ENCODE measurements at places on chromosomes 13 and 19.
A peak's percentile ranks its signal among the peaks of the same experiment; 100 is the strongest.

DNA sequence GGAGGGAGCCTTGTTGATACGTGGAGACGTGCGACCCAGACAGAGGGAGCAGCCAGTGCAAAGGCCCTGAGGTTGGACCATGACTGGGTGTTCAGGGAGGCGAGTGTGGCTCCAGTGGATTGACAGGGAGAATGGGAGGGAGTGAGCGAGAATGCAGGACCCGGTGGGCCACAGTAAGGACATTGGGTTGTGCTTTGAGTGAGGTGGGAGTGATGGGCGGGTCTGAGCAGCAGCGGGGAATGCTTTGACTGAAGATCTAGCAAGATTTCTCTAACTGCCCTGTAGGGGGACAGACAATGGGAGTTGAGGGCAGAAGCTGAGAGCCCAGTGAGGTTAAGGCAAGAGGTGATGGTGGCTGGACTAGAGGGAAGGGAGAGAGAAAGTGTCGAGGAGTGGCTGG, 7.7 kb upstream of the NANOS2 start:
- no peak for DNase-seq

DNA sequence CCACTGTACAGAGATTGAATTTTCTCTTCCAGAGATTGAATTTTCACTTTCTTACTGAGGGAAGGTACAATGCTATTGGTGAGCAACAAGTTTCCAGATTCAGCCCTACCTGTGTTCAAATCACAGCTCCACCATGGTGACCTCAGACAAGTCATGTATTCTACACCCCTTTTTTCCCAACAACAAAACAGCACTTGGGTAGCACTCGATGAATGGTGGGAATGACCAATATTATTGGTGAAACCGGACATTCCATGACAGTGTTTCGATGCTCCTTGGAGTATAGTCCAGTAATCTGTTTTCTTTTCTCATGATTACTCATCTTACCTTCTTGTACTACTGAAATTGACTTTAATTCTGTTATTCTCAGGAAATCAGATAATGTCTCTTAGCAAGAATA, 266.2 kb upstream of the SOX21 start:
- DNase-seq, result no peak

- no peak for DNase-seq
Measured at GRCh38 chr19:50046649-50047503, 21.1 kb downstream of the ZNF473 start.

DNA sequence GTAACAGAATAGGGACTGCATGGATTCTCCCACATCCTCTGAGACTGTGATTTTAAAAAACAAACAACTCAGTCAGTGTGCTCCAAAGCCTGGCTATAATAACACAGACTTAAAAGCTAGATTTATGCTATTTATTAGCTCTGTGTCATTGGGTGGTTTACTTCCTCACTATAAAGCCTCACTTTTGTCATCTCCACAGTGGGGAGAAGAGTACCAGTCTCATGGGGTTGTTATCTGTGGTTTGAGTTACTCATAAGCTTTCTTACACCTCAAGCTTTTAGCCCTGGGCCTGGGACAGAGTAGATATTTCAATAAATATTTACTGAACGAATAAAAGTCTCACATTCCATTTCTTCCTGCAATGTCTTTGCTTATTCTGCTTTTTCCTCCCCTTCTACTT, 5.3 kb downstream of the RNASEH2B start:
- no peak for DNase-seq

DNA sequence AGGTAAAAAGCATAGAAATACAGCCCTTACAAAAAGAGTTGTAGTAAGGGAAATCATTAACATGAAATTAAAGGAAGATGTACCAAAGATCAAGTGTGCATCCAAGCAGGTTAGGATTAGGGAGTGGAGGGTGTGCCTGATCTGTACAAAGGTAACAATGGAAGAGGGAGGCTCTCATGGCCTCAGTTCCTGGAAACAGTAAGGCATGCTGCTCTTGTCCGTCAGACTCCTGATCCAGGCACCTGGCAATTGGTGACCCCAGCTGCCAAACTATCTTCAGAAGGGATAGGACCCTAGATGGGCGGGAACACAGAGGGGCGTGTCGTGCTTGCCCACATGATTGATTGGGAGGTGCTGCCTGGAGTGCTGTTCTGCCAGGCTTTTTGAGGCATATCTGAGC, 4.5 kb downstream of the TEX26 start:
- no peak for DNase-seq

DNA sequence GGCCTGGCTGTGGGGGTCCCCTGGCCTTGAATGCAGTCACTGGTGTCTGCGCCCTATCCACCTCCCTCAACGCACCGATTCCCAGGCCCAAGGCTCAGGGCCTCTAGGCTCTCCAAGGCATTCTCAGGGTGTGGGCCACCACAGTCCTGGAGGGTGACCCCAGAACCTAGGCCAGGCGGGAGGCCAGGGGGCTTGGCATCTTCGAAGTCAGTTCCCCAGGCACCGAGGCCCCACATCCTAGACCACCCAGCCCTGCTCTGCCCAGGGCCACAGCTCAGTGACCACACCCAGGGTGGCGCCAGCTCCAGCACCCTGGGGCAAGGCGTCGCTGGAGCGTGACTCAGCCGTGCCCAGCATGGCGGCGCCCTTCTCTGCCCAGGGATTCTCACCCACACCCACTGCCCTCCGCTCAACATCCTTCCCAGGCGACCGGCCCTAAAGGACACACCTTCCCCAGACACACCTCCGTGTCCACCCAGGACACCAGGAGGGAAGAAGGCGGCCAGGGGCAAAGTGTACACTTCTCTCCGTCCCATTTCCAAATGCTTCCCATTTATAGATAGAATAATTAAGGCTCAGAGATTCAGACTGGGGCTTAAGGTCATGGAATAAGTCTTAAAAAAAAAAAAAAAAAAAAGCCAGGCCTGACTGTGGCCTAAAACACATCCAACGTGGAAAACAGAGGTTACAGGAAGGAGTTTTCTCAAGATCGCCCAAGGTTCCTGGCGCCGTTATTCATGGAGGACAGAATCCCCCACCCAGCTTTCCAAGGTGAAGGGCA, 36.4 kb upstream of the NANOS3 start:
- no peak for DNase-seq

- no peak for DNase-seq
Measured at GRCh38 chr13:71852736-71853135, 14.3 kb downstream of the DACH1 start.

DNA sequence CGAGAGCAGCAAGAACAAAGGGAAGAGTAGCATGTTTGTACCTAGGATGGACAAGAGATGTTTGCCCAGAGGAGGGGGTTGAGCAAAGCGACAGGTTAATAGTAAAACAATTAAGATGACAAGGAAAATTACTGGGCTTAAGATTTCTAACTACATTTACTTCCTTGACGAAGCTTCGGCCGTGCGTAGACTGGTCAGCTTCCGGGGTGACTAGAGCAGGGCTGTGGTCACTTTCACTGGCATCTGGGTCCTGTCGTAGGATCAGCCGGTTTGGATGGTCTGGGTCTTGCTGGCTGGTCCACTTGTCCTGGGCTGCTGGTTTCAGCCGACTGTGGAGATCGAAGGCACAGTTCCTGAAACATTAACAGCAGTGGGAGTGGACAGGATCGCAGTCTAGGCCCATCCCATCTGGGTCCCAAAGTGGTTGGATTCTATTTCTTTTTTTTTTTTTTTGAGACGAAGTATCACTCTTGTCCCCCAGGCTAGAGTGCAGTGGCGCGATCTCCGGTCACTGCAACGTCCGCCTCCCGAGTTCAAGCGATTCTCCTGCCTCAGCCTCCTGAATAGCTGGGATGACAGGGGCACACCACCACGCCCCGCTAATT, 5.0 kb upstream of the BSG start:
- DNase-seq, result no peak

- DNase-seq, result no peak
Measured at GRCh38 chr13:59721926-59722910, 441.5 kb downstream of the DIAPH3 start.

GRCh38 chr13:110575322-110576069, 14.0 kb upstream of the RAB20 start:
- DNase-seq, result no peak

DNA sequence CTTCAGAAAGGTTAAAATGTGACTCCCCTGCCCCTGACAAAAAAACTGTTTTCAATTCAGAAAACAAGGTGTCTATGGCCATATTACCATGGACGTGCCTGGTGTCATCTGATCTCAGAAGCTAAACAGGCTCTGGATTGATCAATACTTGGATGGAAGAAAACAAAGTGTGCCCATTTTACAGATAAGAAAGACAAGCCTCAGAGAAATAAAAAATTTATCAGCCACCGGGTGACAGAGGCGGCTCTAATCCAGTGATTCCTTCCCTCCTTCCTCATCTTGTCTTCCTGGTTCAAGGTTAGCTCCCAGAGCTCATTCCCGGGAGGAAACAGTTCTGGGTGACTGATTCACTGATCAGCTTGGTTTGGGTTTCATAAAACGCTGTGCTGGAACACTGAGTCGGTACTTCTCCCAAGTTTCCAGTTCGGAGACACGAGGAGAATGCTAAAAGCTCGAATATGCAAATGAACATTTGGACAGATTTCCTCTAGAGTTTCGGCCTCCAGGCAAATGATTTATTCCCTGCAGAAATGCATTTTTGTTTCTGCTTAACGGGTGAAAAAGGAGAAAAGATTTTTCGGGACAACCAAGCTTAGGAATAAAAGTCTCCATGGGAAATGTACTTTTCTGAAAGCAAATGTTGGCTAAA, 211.2 kb downstream of the UQCRFS1 start:
- DNase-seq, result no peak

DNA sequence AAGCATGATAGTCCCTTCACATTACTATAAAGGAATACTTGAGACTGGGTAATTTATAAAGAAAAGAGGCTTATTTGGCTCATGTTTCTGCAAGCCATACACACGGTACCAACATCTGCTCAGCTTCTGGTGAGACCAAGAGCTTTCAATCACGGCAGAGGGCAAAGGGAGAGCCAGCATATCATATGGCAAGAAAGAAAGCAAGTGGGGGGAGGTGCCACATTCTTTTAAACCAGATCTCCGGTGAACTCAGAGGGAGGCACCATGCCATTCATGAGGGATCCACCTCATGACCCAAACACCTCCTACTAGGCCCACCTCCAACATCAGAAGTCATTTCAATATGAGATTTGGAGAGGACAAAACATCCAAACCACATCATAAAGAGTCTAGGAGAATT, 20.3 kb downstream of the XPO4 start:
- no peak for DNase-seq

- peak; percentile 33 for DNase-seq
Measured at GRCh38 chr19:17109962-17110598, 34.5 kb downstream of the MYO9B start.

GRCh38 chr19:48290401-48290770, 20.5 kb downstream of the ZNF114 start:
- DNase-seq, result no peak

GRCh38 chr13:33355201-33355895, 69.8 kb upstream of the STARD13 start:
- DNase-seq, result no peak

GRCh38 chr13:86445672-86446071, 646.5 kb upstream of the SLITRK6 start:
- no peak for DNase-seq

DNA sequence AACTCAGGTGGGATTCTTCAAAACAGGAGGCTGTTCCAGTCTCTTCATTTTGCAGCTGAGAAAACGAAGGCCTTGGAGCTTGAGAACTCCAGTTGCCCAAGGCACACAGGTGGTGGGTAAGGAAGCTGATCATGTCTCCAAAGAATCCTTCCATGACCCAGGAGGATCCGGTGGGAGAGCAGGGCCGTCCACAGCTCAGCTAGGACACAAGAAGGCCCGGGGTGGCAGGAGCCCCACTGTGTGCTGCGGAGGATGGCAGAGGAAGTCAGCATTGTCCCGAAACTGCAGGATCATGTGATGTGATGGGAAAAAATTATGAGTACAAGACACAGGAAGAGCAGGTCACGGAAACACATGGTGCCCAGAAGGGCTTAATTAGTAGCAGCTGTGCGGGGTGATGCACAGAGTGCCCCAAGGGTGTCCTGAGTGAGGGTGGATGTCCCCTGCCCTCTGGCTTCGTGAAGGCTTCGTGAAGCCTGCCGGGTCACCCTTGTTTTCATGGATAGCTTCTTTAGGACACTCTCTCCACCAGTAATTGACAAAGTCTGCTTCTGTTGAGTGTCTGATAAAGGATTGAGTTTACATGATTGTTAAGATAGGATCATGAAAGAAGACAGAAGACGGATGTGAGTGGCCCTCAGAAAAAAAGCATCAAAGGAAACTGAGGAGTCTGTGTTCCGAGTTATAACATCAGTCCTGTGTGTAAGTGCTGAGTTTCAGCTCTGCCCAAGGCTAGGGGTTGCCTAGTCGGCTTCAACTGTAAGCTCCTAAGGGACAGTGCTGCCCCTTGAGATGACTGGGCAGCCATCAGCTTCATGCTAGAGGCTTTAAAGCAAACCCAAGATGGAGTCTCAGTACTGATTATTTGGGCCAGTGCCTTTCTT, 33.8 kb upstream of the SACS start:
- no peak for DNase-seq

- DNase-seq, result no peak
Measured at GRCh38 chr13:73325723-73326558, 267.1 kb downstream of the KLF5 start.

DNA sequence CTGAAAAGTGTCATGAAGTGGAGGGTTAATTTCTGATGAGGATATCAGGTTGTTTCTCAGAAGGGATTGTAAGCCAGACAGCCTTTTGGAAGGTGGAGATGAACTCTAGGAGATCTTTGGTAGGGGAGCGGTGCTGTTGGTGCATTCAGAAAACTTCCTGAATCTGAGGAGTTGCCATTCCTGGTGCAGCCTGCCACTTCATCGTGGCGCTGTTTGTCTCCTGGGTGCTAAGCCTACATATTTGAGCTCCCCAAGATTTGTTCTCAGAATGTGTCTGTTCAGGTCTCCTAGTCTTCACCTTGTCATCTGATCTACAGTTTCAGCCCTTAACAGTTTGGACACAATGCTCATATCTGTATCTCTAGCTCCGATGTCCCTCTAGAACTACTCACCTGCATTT, 285.6 kb downstream of the MTUS2 start:
- DNase-seq, result no peak

DNA sequence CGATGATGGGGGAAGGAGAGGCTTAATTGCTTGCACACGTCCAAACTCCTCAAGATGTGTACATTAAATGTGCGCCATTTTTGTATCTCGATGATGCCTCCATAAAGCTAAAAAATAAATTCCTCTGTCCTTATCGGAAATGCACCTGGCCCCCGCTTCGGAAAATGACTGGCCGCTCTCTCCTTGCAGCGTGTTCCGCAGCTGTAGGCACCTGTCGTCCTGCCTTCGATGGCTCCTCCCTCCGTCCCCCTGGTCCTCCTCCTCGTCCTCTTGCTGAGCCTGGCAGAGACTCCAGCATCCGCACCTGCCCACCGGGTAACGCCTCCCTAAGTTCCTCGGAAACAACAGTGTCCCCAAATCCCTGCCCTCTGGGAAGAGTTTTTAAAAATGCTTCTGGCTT, 1.1 kb downstream of the GALP start:
- DNase-seq, result no peak

DNA sequence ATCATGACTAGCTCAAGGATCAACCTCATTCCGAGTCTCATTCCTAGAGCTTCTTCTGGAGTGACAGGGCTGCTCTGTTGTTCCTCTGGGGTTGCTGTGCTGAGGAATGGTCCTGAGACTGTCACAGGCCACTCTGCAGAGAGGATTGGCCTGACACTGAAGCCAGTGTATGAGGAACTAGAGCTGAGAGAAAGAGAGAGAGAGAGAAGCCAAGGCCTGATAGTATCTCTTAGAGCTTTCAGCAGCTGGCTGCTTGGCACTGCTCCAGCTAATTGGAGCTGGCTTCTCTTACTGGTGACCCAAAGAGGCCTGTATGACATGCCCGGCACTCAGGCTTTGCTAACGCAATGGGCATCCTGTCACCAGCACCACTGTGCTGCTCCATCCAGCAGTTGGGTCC, 73.4 kb upstream of the FLT1 start:
- no peak for DNase-seq

- no peak for DNase-seq
Measured at GRCh38 chr19:45917421-45918091, 3.0 kb upstream of the NANOS2 start.

All from esophagus squamous epithelium (tissue), 5 donors.